ENCODE measurements at places on chromosomes 7 and 10.

DNA sequence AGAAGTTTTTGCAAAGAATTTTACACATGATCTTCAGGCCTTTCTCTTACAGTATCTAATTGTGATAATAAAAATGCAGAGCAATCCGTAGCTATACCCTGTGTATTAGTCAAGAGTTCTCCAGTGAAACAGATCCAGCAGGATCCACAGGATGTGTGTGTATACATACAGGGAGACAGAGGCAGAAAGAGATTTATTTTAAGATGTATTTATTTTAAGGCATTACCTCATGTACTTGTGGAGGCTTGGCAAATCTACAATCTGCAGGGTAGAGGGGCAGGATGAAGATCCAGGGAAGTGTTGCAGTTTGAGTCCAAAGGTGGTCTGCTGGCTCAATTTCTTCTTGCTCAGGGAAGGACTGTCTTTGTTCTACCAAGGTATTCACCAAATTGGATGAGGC is 41.7 kb downstream of the ARHGAP12 start:
- DNase-seq: no peak

DNA sequence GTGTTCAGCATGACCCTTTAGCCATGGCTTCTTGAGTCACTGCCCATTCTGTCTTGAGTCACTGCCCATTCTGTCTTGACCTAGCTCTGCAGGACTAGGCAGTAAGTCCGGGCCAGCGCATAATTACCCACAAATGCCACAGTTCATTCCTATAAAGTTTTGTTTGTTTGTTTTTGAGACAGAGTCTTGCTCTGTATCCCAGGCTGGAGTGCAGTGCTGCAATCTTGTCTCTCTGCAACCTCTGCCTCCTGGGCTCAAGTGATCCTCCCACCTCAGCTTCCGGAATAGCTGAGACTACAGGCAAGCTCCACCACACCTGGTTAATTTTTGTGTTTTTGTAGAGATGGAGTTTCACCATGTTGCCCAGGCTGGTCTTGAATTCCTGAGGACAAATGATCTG is 32.7 kb upstream of the TARP start:
- DNase-seq: no peak

GRCh38 chr10:24289235-24289634 is 80.3 kb downstream of the KIAA1217 start:
- DNase-seq: no peak

DNA sequence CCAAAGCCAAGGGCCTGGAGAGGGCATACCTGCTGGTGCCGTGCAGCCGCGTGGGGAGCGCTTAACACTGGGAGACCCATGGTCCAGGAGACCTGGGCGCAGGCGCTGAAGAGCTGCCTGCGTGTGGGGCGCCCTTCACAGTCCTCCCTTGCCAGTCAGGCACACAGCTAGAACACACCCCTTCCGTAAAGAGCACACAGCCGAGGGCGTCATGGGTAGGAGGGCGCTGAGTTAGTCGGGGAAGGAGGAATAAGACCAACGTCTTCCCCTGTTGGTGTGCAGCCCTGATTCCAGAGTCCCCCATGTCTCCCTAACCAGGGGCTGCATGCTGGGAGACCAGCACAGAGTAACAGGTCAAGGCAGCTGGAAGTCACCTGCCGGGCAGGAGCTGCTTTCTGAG is 273.9 kb downstream of the USP6NL start:
- DNase-seq: peak; percentile 13

- no peak for DNase-seq
Measured at GRCh38 chr7:95104739-95105138, 197.3 kb downstream of the PPP1R9A start.

DNA sequence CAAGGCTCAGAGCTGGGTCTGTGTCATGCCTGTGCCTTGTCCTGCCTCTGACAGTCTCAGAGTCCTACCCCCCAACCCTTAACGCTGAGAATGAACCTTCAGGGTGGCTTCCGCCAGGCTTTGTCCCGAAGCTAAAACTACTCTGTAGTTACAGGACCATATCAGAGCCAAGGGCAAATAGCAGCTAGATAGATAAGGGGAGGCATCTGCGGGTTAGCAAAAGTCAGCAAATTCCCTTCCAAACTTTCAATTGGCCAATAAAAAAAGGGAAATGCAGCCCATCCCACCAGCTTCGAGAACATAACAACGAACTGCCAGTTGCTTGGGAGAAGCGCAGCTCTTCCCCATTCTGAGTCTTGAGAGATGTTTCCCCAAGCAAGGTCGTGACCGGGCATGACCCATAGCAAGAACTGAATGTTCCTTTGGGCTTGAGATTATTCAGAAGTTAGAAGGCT is 17.7 kb downstream of the CCL24 start:
- DNase-seq: no peak

- DNase-seq: no peak
Measured at GRCh38 chr7:151378011-151378410, 31.8 kb downstream of the WDR86 start.
